ENCODE measurements at places on chromosomes 7 and 10.

DNA sequence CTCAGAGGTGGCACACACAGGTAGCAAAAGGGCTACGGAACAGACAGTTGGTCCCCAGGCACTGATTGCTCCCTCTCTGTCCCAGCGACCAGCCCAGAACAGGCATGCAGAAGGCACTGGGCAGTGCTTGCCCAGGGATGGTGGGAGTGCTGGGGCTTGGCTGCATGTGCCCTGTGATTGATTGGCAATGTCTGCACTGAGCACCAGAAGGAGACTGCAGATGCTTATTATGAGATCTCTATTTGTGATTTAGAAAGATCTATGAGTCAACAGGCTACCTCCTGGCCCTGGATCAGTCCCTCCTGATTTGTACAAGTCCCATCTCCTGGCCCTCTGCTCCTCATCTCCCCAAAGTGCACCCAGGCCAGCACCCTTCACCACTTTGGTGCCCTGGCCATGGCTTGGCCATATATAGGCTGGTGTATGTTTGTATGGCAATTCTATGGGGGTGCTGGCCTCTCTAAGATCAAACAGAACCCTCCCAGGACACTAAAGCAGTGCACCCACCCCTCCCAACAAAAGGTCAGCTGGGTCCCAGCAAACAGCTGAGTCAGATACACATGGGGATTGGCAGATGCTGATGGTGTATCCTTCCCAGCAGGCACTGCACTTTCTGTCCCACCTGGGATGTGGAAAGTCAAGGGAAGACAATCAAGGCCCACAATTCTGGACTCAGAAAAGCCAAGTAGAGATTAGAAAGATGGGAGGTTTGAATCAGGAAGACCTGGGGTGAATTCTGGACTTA, 30.9 kb downstream of the CAMK2B start:
- no peak for DNase-seq

GRCh38 chr7:105779856-105780780, 96.3 kb downstream of the ATXN7L1 start:
- no peak for DNase-seq

- no peak for DNase-seq
Measured at GRCh38 chr7:65809982-65810288, 62.9 kb upstream of the VKORC1L1 start.

GRCh38 chr10:77974396-77975074, 48.0 kb upstream of the DLG5 start:
- peak; percentile 54 for DNase-seq

- no peak for DNase-seq
Measured at GRCh38 chr10:99497343-99498025, 35.3 kb upstream of the NKX2-3 start.

- no peak for DNase-seq
Measured at GRCh38 chr7:30347226-30348082, 63.1 kb downstream of the ZNRF2 start.

- no peak for DNase-seq
Measured at GRCh38 chr10:119003572-119004289, 25.8 kb upstream of the NANOS1 start.

- no peak for DNase-seq
Measured at GRCh38 chr7:53325061-53325460, 289.6 kb downstream of the POM121L12 start.

DNA sequence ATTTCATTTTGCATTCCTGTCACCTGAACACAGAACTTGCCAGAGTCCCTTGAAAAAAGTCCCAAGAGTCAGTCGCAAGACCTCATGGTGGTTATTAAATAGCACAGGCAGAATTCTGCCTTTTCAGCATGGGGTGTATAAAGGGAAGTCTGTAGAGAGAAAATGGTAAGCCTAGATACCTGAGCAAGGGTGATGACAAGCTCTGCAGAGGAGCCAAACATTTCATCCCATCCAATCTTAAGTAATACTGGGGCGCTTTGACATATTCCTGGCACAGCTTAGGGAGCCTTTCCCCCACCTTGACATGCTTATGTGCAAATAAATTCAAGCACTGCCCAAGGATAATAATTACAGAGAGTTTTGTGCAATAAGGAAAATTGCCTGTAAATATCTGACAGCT, 213.0 kb downstream of the INHBA start:
- DNase-seq: no peak

DNA sequence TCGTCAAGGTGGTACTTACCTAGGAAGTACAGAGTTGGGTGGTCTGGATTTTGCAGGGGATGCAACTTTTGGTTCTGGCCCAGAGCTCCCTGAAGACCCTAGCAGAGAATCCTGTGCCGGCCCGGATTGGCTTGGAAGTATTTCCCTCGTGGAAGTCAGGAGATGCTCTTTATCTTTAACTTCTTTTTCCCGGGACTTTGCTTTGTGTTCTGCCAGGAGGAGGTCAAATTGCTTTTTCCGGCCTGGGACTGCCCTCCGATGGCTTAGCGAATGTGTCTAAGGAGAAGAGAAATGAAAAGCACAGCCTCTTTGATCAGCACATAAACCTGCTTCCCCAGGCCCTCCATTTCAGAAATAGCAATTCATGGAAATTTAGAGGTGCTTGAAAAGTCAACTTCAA, 57.0 kb upstream of the EFCAB10 start:
- no peak for DNase-seq

GRCh38 chr10:125631806-125632205, 51.2 kb downstream of the TEX36 start:
- no peak for DNase-seq

DNA sequence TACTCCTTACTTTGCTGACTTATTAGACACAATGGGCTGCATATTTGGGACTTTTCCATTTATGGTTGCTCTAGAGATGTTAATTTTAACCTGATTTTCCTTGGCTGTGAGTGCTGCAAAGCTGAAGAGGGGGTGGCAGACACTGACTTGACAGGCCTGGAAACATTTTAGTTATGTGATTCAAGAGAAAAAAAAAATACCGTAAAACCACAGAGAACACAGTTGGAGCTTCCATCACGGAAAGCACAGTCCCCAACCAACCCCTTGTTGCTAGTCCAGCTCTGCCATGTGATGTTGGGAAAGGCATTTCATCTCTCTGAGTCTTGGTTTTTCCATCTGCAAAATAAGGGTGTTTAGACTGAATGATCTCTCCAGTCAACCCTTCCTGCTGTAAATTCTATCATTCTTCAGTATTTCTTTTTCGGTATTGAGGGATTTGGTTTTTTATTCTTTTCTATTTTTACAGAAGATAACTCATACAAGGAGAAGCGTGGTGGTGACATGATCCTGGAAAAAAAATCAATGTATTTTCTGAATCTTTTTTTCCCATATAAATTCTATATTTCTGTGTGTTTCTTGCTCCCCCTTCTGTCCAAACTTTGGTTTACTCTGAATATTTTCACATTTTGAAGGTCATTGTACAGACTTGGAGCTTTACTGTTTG, 246.1 kb downstream of the REEP3 start:
- peak; percentile 5 for DNase-seq

- no peak for DNase-seq
Measured at GRCh38 chr7:108406222-108406890, 49.9 kb downstream of the NRCAM start.

DNA sequence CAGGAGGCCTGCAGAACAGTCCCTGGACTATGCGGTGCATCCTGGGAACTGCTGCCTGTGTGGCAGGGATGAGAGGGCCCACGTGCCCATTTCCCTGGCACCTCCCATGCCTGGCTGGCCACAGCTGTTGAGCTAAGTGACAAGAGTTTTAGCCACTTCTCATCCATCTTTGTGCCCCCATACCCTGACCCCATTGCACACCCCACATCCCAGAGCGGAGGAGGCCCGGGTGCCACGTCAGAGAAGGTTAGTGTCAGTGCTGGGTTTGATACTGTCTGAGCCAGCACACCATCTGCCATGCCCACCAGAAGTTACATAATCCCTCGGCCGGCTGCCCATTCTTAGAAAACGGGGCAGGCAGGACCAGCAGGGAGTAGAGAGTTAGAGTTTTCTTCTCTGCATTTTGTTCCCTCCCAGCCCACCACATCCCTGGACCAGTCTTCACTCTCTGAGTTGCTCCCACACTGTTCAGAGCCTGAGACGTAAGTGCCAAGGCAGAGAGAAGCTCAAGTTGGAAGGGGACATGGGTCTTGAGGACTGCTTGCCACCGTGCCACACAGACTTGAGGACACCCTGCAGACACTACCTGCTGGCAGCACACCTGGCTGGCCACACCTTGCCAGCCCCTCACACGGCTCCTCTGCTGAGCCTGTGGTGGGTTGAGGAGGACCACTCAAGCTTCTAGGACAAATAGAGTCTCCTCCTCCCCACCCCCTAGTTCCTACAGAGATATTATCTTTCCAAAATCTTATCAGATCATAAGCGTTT, 13.1 kb downstream of the UNC5B start:
- DNase-seq: no peak

DNA sequence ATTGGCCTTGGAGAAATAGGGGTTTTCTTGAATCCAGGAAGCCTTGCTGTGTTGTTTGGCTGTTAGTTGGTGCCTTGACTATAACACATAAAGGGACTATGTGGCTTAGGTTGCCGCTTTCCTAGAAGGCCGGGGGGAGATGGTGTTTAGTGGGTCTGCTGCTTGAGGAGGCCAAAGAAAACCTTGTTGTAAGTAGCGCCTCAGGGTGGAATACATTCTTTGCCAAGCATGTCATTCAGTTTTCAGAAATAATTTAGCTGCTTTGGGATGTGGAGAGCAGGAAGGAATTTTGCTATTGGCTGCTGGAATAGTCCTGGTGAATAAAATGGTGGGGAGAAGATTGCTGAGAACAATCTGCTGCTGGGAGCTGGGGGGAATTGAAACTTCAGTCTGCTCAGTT, 132.9 kb upstream of the WNT16 start:
- DNase-seq: no peak

DNA sequence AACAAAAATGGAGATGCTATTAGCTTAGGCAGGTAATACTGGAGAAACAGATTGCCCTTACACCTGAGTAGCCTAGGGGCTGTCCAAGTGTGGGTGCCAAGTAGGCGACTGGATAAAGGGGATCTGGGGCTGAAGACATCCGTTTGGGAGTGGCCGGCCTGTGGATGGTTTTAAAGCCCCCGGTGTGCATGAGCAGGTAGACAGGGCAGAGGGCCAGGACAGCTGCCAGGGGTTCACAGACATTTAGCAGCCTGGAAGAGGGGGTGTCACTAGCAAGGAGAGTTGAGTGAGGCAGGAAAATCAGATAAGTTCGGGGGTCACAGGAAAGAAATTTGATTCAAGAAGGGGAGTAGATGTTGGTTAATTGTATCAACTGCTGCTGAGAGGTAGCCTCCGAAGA, 1.5 kb upstream of the OPALIN start:
- DNase-seq: no peak

GRCh38 chr7:26182283-26182682, 18.3 kb downstream of the HNRNPA2B1 start:
- DNase-seq: no peak

- DNase-seq: no peak
Measured at GRCh38 chr10:125624800-125625199, 58.2 kb downstream of the TEX36 start.

- DNase-seq: peak; percentile 47
Measured at GRCh38 chr7:23196306-23196705, 14.5 kb downstream of the NUP42 start.

DNA sequence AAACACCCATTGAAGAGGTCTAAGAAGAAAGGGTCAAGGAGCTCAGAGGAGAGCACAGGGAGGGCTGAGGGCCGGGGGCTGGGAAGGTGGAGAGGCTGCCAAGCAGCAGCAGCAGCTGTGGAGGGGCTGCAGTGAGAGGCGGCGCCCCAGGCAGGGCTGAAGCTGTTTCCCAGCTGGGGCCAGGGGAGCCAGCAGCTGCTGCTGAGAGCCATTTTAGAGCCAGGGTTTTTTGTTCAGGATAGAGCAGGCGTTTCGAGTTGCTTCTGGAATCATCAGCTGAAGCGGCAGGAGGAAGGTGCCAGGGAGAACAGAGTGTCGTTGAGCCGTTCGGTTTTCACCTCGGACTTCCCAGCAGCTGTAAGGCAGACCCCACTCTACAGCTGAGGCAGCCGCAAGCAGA, 62.7 kb downstream of the LANCL2 start:
- no peak for DNase-seq

DNA sequence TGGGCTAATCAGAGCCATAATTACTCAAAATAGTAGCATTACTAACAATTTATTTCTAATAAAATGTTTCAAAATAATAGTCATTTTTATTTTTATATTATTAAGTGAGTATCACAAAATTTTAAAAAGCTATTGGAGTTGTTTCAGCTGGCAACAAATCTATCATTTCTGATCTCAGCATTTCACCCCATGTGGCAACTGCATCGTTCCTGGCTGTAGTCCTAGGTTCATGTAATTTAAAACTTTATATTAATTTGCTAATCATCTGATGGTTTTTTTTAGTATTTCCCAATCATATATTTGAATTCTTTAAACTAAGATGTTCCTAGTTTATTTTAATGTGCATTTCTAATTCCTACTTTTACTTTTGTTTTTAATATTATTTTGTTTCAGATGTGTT, 293.0 kb upstream of the AKR1E2 start:
- DNase-seq: no peak

GRCh38 chr10:8138471-8138870, 84.0 kb downstream of the GATA3 start:
- no peak for DNase-seq

- no peak for DNase-seq
Measured at GRCh38 chr10:127216274-127216673, 19.9 kb upstream of the INSYN2A start.

- DNase-seq: no peak
Measured at GRCh38 chr7:56092789-56093531, at the start of gene PHKG1. Gene PHKG1, minus strand, starts transcription at chr7:56092952. Its CDS starts 4,011 bp downstream, at chr7:56088941.
